ENCODE measurements at places on chromosomes 4 and X.

DNA sequence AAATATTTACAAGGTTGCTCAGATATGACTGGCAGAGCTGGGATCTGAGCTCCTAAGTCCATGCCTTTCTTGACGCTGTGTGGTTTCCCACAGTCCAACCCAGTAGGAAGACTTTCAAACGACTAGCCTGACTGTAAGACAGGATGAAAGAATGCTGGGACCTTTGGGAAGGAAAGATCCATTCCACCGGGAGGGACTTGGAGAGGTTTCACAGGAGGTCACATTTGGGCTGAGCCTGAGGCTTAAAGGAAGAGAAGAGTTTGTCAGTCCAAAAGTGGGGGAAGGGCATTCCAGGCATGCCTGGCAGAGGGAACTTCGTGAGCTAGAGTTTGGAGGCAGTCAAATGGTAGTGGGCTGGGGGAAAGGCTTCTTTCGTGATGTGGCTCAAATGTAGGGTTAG, 1.5 kb downstream of the STARD8 start:
- DNase-seq = peak; percentile 96

GRCh38 chr4:158945529-158946108, 157.3 kb upstream of the RAPGEF2 start:
- DNase-seq = no peak

GRCh38 chrX:48467281-48467761, 2.7 kb downstream of the SLC38A5 start:
- DNase-seq = no peak

- no peak for DNase-seq
Measured at GRCh38 chr4:156515295-156515694, 456.3 kb downstream of the PDGFC start.

- DNase-seq = no peak
Measured at GRCh38 chr4:149076401-149076800, 634.2 kb upstream of the NR3C2 start.

GRCh38 chr4:3699678-3700077, 66.5 kb upstream of the ADRA2C start:
- no peak for DNase-seq

- no peak for DNase-seq
Measured at GRCh38 chr4:183409483-183409882, 35.0 kb upstream of the CDKN2AIP start.

DNA sequence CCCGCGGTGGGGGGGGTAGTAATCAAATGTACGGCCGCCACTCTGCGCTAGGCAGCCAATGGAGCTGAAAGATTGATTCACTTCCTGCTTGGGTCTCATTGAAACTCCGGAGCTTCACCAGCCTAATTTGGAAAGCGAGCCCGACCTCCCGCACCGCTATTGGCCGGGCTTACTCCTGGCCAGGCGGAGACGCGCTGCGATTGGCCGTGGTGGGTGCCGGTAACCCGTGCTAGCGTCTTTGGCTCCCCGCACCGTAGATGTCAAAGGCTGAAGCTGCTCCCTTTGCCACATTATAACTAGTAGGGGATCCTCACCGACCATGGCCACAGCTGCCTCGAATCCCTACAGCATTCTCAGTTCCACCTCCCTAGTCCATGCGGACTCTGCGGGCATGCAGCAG, at the start of gene POU3F4:
Gene POU3F4, plus strand, starts transcription at position 285 of the 400 bp plus-strand sequence. Its CDS starts 35 bp downstream, at position 320.
- DNase-seq = peak; percentile 19

DNA sequence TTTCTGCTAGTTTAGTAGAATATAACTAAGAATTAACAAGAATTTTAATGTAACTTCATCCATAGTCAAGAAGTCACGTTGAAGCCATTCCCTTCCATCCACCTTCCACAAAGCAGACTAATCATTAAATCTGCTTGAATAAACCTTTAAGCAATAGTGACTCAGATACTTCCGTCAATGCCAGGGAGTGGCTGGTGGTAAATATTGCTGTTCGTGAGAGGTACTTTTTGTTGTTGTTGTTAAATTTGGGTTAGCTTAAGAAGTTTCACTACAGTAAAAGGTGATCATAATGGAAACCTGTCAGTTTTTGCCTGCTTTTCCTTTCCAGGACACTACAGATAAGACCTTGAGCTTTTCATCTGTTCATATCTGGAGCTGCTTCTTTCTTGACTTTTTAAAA, 316.3 kb downstream of the TMA16 start:
- no peak for DNase-seq

- DNase-seq = peak; percentile 98
Measured at GRCh38 chrX:7927259-7928167, at the start of gene PNPLA4. Gene PNPLA4 (minus strand): TSS chrX:7927413. CDS start chrX:7926119, 1,294 bp downstream.

- no peak for DNase-seq
Measured at GRCh38 chr4:164683040-164683439, 70.9 kb upstream of the SMIM31 start.

DNA sequence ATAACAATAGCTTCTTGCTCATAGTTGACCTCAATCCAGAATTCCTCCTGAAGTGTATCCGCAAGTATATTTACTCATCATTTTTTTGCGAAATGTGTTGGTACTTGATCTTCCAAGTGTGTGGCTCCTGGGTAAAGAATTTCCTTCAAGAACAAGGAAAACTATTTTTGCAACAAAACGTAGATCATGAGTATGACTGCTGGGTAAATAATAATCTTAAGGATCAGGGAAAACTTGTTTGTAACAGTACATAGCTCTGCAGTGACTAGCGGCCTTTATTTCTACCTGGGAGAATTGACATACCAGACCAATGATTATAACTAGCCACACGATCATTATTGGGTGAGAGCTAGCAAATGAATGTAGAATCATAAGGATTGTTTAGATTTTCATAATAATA, 1311.7 kb downstream of the ARAP2 start:
- DNase-seq = no peak

GRCh38 chrX:49172280-49172780, 632 bp downstream of the PLP2 start:
- no peak for DNase-seq

GRCh38 chr4:36088542-36088941, 155.8 kb downstream of the ARAP2 start:
- DNase-seq = no peak

GRCh38 chr4:160353548-160353947, 1250.7 kb downstream of the RAPGEF2 start:
- DNase-seq = no peak

- peak; percentile 40 for DNase-seq
Measured at GRCh38 chr4:90958256-90958895, 831.2 kb downstream of the CCSER1 start.

- DNase-seq = no peak
Measured at GRCh38 chr4:77044461-77045150, 31.2 kb downstream of the CCNI start.

DNA sequence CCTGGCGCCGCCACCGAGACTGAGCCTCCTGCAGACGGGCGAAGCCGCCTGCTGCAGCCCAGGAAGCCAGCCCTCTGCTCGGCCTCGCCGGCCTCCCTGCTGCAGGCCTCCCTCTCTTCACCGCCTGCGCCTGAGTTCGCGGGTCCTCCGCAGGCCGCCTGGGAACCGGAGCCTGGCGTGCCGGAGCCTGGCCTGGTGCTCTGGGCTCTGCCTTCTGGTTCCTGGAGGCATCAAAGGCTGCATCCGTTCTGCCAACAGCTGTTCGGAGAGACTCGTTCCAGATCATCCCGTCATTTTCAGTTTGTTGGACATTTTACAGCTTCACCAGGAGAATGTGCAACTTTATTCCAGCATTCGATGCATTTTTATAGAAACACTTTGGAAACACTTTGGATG, 178.0 kb downstream of the DCLK2 start:
- no peak for DNase-seq

DNA sequence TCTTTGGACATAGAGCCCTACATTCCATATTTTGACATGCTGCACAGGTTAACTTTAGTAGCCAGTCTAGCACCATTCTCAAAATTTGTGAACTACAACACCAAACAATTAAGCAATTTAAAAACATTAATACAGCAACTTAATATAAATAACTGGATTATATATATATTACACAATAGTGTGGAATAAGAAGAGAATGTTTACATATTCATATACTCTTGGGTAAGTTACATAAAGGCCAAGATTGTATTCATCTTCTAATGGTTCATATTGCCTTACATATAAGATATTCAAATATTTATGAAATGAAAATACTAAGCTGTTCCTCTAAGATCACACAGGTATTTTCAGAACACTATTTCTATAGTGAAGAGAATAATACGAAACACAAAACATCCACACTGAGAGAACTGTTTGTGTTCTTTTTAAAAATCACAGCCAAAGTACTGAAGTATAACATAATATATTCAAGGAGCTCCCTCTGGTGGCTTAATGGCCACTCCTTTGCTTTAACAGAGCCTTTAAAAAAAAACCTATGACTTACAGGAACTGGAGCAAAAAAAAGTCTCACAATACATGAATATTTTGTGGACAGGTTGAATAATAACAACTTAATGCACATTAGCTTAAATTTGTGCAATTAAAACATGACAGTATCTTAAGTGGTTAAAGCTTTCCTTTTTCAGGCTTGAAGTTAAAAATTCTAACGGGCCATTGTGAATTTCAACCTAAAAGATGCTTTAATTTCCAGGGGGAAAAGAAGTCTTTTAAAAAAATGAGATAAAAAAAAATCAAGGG, 46.2 kb downstream of the NEK1 start:
- peak; percentile 16 for DNase-seq

- DNase-seq = no peak
Measured at GRCh38 chr4:147825451-147826287, 93.8 kb downstream of the ARHGAP10 start.

DNA sequence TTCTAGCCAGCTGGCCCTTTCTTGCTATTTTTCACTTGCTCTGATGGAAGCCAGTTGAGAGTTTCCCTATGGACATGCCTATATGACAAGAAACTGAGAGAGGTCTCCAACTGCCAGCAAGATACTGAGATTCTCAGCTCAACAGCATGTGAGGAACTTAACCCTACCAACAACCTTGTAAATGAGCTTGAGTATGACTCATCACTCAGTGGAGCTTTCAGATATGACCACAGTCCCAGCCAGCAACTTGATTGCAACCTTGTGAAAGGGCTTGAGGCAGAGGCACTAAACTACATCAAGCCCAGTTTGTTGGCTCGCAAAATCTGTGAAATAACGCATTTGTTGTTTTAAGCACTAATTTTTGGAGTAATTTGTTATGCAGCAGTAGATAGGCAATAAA, 175.8 kb downstream of the COMMD8 start:
- no peak for DNase-seq

DNA sequence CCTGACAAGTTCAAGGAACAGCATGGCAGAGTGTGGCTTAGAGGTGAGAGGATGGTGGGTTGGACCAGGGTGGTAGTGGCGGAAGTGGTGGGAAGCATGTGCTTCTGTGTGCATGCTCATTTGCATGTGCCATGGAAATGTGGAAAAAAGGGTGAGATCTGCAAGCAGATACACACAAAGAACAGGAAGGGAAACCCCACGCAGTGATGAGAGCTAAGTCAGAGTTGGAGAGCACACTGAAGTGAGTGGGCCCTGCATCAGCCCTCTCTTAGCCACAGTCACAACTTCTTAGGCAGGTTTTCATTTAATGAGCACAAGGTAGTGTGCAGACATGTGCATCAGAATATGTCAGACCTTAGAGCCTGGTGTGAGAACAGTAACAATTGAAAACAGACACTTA, 483.8 kb downstream of the AFF2 start:
- no peak for DNase-seq

DNA sequence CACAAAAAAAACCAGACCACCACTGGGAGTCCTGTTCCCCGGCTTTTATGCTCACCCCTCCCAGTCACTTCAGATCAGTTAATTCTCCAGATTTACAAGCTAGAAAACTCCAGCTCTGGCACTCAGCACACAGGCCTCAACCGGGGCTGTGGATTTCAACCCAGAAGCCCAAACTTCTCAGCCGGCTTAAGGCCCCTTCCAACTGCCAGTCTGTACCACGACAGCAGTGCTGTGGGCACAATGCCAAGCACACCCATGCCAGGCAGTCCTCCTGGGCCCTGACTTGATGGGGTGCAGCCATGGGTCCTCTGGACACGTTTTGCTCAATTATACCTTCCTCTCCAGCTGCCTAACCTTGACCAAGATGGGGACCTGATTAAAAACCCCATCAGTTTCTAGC, 12.2 kb downstream of the SOD3 start:
- DNase-seq = no peak

GRCh38 chr4:8365951-8366350, 74.6 kb downstream of the ACOX3 start:
- DNase-seq = no peak

DNA sequence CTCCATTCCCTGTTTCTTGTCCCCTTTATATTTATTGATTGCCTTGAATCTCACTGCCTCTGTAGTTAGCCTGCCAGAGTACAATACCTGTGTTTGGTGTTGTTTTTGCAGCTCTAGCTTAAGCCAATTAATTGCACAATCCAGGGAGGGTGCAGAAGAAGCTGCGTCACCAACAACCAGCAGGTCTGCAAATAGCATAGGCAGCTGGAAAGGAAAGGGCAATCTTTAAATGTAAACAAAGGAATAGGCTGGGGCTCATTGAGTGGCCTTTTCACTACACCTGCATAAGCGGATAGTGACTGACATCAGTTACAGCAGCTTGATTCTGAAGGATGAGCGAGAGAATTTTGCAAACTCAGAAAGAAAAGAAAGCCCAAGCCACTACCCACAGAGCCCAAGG, 106.8 kb upstream of the RAI2 start:
- peak; percentile 5 for DNase-seq

GRCh38 chr4:4823621-4824162, 35.8 kb upstream of the MSX1 start:
- no peak for DNase-seq

DNA sequence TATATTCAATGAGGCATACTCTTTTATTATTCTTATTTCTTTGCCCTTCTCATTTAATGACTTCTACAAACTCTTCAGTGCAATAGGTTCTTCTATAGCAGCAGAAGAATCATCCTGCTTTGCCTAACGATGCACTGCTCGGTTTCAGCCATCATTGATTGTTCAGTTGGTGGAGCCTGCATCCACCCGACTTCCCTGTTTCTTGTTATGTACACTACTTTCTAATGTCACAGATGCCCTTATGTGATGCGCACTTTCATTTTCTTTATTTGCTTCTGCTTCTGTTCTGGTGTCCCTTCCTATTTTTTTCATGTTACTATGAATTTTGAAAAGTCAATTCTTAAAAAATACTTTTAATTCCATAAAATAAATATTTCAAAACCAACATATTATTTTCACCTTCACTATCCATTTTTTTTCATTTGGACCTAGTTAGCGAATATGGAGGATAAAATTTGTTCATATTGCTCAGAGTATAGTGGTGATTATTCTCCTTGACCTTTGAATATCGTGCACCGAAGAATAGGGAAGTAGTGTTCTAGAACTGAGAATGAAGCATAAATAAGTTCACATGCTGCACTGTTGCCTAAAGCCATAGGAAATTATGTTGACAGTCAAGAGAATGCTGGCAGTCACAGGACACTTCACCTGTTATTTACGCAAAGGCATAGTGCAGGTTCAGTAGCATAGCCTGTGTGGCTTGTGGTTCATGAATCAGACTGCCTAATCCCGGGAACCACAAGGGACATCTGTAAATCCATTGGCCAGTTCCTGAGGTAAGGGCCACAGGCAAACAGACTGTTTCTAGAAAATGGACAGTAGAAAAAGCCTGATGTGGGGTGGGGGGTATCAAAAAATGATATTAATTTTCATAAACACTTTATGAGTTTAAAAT, 21.3 kb upstream of the SFRP2 start:
- no peak for DNase-seq
